Posterior vena cava (tissue), 2 donors: ENCODE measurements at places on chromosomes 2 and 18. TPM values are rescaled to one million over a fixed set of nuclear protein-coding genes. Genes with fewer than 3 reads are reported as not detected.

The RTP5 gene
- total RNA-seq, result not detected

The ADCYAP1 gene
- 2.1 TPM for total RNA-seq

The MYCN gene
- 1.1 TPM for total RNA-seq

The LOXHD1 gene
- total RNA-seq, result 0.37 TPM

The CGREF1 gene
- total RNA-seq, result 25.8 TPM

The DES gene
- total RNA-seq, result 6,561 TPM

The IL1RN gene
- 1.7 TPM for total RNA-seq

The WBP1 gene
- total RNA-seq, result 28.2 TPM

The KCNG2 gene
- 0.56 TPM for total RNA-seq

The TMEM178A gene
- total RNA-seq, result 1.0 TPM

The NEU4 gene
- total RNA-seq, result not detected

The ATP6V1C2 gene
- total RNA-seq, result 0.42 TPM
